ENCODE measurements at places on chromosomes 5 and 9. TPM values are rescaled to one million over a fixed set of nuclear protein-coding genes. Genes with fewer than 3 reads are reported as not detected.

Gene LNPEP
- 16.8 TPM for total RNA-seq

Gene LHFPL2
- total RNA-seq: 15.5 TPM

Gene SPATA6L
- total RNA-seq: 10.9 TPM

DNA sequence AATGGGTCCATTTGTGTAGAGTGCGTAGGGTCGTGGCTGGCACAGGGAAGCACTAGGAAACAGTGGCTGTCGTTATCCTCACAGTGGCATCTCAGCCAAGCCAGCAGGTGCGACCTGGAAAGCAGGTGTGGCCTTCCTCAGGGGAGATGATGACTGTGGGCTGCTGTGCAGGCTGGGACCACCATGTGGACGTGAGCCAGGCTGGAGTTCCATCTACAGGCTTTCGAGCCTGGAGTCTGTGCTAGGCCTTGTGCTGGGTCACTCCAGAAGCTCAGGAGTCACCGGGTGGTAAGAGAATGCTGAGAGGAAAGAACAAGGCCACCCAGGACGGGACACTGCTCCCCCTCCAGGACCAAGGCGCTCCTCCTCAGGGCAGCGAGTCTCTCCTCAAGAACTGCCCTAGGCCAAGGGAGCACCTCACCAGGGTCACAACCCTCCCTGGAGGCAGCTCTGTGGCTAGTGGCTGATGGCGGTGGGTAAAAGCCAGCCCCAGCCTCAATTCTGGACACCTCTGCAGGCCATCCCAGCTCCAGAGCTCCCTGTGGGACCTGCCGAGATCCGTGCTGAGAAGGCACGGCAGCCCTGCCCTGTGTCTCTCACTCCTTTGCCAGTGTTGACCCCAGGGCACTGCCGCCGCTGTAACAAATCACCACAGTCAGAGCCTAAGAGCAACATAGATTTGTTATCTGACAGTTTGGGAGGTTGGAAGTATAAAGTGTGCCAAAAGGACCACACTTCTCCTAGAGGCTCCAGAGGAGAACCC lies 36.0 kb downstream of the WHRN start:
- no peak for DNase-seq

DNA sequence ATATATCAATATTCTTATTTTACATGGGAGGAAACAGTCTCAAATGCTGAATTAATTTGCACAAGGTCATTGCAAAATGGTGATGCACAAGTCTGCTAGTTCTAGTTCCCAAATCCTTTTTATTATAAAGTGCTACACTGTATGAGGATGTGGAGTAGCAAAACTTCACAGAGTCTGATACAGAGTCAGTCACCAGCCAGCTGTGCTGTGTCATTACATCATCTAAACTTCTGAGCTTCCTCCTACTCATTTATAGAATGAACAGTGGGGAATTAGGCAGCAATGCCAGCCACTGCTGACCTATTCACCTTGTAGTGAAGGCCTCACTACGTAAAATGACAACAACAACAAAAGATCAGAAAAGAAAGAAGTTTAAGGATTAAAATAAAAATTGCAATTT lies 357.8 kb downstream of the TMEM167A start:
- no peak for DNase-seq

- DNase-seq: no peak
Measured at GRCh38 chr5:113201715-113202114, 225.1 kb downstream of the DCP2 start.

DNA sequence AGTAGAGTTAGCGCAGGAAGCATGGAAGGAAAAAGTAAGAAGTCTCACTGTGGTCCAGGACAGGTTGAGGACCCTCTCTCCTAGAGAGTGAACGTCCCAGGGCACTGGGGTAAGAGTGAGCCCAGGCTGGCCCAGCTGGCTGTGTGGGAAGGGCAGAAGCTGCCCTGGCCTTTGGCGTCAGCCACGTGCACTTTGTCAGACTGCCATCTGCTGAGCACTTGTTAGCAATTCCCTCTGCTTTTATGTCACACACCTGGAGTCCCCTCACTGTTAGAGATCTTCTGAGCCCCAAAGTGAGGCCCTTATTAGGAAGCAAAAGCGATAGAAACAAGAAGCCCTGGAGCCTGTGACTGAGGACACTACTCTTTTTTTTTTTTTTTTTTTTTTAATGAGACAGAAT lies 79.1 kb downstream of the UGCG start:
- DNase-seq: peak; percentile 76

GRCh38 chr9:131554843-131555351 lies 9.6 kb downstream of the PRRT1B start:
- DNase-seq: no peak

DNA sequence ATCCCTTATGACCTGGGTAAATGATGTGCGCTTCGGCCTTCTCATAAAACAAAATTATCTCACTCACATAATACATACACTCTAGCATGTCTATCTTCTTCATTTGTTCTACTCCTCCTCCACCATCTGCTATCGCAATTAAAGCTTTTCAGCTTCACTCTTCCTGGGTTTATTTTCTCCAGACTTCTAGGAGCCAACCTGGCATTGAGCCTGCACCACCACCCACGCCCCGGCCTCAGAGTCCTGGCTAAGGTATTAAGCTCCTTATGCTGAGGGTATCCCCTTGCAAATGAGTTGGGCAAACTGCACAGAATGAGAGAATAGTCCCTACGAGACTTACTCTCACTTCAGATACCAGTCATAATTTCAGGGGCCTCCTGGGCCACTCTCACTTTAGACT lies 236.1 kb upstream of the CDH12 start:
- no peak for DNase-seq

DNA sequence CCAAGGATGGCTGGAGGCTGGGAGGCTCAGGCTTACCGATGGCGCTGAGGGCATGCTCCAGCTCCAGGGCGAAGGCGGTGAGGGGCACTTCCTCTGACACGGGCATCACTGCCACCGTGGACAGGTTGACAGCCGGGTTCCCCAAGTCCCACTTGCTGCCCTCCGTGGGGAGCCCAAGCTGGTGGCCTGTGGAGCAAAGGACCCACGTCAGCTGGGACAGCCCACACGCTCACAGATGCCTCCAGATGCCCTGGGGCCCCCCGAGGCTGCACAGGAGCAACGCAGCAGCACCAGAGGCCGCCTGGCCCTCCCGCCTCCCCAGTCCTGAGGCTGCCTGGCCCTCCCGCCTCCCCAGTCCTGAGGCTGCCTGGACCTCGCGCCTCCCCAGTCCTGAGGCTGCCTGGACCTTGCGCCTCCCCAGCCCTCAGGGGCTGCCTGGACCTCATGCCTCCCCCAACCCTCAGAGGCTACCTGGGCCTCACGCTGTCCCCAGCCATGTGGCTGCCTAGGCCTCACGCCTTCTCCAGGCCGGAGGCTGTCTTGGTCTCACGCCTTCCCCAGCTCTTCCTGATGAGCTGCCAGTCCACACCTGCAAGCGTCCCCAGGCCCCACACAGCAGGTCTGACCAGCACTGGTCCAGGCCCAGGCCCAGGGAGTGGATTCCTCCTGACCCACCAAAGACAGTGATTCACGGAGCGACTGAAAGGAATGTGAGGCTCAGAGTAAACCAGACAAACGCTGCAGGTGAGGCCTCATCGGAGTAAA lies 25.6 kb upstream of the NSMF start:
- DNase-seq: no peak

Measured in body of pancreas (tissue), 4 donors.